Activated naive CD4-positive, alpha-beta T cell treated with Interleukin-2 at 50 U/mL for 16 hours (primary cell): ENCODE measurements at places on chromosomes 5 and 9.

DNA sequence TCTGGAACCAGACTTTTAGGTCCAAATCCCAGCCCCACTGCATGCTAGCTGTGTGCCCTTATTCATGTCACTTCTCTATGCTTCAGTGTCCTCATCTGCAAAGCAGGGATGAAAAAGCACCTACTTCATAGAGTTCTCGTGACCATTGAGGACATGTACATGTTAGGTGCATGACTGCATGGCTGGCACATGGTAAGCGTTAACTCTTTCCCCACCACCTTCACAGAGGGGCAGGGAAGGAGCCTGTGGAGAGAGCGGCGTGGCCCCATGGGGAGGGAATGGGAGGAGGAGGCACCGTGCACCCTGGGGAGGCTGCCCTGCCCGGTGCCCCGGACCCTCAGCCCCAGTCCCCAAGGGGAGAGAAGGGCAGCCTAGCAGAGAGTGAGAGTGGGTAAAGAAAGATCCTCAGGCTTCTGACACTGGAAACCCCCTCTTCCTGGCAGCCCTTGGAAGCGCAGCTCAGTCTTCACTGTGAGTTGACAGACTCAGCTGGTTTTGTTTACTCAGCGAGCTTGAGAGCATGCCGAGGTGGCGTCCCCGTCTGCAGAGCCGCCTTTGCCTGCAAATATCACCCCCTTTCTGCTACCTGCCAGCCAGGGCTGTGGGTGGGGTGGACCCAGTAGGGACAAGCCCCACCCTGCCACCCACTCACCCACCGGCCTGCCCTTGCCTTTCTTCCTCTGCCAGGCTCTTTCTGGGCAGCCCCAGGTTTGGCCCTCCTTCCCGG, 10.6 kb upstream of the ANGPTL2 start:
- DNase-seq: no peak

- DNase-seq: no peak
These were observed 56.0 kb downstream of the ZNF462 start for GRCh38 chr9:106918825-106919509.

- DNase-seq: no peak
These were observed 263.5 kb downstream of the ARHGAP26 start for GRCh38 chr5:143033535-143034250.

GRCh38 chr5:136674178-136674577, 308.8 kb upstream of the TRPC7 start:
- DNase-seq: no peak

DNA sequence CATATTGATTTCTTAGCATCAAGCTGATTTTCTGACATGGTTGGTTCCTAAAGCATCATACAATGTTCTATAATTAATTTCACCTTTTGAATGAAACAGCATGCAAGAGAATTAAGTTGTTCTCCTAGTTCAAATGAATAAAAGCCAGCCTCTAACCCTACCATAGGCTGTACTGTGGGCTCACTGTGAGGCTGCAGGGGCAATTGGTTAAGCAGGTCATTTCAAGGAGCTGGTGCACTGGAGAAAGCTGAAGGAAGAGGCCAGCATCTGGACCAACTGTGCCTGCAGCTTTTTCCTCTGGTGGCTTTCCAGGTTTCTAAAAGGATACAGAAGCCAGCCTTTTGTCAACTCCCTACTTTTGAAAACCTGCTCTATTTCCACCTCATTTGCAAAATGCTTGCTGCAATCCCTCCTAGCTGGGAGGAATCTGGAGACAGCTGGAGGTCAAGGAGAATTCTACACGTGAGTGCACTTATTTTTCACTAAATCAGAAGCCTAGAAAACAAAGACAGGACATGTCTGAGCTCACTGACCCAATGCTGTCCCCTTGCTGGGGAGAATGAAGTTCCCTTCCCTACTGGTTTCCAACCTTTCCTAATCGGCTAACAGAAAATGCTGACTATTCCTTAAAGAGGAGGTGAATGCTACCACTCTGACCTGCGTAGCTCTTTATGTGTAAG, 158.9 kb downstream of the APBA1 start:
- DNase-seq: no peak

GRCh38 chr5:139698490-139699146, 50.5 kb downstream of the CXXC5 start:
- DNase-seq: no peak
